ENCODE measurements at places on chromosomes 1 and 21.

GRCh38 chr1:186016856-186017255 lies 282.7 kb downstream of the HMCN1 start:
- DNase-seq: no peak

DNA sequence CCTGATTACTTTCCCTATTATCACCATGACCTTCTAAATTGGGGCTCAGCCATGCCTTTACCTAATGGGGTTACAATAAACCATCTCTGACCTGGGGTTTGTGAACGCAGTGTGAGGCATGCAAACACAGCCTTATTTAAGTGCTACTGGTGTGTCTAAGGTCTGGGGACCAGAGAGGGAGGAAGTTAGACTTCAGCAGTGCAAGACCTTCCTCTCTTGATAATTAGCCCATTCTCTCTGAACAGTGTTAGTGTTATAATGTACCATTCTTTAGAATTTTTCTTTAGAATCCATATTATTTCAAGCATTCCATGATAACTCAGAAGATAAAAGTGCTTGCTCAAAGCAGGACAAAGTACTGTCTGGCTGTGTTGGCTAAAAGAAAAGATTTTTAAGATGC lies 10.5 kb upstream of the LRRC8D start:
- DNase-seq: no peak

GRCh38 chr1:206411321-206411720 lies 59.0 kb upstream of the IKBKE start:
- DNase-seq: no peak

- no peak for DNase-seq
These were observed 56.1 kb downstream of the KCTD3 start for GRCh38 chr1:215623162-215623561.

- no peak for DNase-seq
These were observed 28.4 kb upstream of the C1orf159 start for GRCh38 chr1:1144122-1144842.

DNA sequence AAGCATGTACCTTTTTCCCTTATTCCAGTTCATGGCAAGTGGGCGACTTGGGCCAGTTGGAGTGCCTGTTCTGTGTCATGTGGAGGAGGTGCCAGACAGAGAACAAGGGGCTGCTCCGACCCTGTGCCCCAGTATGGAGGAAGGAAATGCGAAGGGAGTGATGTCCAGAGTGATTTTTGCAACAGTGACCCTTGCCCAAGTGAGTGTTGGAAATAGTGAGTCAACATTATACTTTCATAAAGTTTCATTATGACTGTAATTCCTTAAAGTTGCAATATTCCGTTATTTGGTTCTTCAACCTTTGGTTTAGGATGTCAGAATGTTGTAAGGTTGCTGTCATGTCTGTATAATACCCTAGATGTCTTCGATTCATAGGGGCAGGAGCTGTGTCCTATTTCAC lies 230.5 kb downstream of the TPR start:
- no peak for DNase-seq

GRCh38 chr1:1001057-1001783 lies 1.3 kb upstream of the HES4 start:
- DNase-seq: no peak

- no peak for DNase-seq
These were observed 1.2 kb upstream of the EXTL1 start for GRCh38 chr1:26020330-26020768.

GRCh38 chr1:112704934-112705627 lies 1.8 kb downstream of the RHOC start:
- peak; percentile 94 for DNase-seq

- no peak for DNase-seq
These were observed 820 bp upstream of the TTF2 start for GRCh38 chr1:117059334-117059677.

GRCh38 chr1:23362218-23362713 lies 7.4 kb downstream of the ZNF436 start:
- DNase-seq: no peak

- no peak for DNase-seq
These were observed 4.9 kb downstream of the CAMK2N1 start for GRCh38 chr1:20480951-20481617.

DNA sequence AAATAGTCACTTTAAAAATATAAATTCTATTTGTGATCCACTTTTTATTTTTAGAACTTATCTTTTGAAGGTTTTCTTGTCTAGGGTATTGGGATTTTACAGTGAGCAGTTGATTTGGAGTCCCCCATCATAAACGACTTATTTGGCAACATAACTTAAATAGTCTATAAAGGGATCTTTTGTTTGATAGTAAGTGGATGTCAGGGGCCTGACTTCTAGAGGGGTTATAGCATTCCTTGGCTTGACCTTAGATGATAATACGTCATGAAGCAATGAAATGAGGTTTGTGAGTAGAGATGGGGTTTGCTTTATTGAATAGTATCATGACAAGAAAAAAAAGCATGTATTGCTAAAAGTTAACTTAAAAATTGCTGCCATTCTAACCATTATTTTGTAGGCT lies 17.8 kb downstream of the VPS45 start:
- DNase-seq: no peak

DNA sequence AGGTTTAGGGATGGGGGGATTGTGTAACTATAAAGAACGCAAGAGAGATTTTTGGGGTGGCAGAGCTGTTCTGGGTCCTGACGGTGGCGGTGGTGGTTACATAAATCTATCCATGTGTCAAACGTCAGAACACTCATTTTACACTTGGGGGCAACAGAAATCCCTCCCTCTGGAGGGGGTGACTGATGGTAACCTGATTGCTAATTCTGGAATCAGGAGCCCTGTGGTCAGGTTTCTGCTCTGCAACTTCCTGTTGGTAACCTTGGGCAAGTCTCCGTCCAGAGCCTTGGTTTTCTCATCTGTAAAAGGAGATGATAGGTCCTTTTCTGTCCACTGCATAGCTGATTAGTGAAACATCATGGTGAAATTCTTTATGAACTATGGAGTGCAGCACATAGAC lies 40.9 kb downstream of the ALPL start:
- no peak for DNase-seq

- no peak for DNase-seq
These were observed 286.0 kb downstream of the NPHP4 start for GRCh38 chr1:5706239-5706638.

DNA sequence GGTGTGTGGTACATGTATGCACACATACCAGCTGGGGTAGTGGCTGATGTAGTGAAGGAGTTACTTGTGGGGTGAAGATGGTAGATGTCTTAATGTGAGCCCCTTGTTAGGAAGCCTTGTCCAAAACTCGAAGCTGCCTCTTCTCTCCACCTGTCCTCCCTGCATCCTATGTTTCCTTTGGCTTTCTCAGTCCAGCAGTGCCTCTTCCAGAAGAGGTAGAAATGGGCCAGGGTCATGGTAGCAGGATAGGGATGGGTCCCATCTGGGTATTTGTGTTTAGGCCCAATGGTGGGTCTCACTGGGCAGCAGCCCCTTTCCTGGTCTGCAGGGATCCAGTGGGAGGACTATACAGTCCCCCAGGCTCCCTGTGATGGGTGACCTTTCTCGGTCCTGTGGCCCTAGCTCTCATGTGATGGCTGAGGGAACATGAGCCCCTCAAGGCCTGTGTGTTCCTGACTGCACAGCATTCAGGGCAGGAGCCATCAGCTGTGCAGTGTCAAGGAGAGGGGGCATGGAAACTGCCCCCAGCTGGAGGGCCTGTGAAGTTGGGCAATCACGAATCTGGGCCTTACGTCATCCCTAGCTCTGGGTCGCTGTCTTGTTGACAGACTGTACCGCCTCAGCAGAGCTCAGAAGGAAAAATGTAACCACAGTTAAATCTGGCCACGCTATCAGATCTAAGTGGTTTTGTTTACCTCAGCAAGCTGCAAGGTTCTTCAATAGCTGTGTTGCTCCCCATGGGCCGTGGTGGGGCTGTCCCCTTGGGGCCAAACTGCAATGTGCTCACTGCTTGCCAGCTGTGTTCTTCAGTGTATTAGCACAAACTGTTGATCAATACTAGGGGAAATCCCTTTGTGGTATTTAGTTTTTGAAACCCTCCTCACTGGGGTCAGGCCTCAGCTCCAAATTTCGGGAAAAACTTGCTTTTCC lies 82.7 kb downstream of the NOS1AP start:
- no peak for DNase-seq

DNA sequence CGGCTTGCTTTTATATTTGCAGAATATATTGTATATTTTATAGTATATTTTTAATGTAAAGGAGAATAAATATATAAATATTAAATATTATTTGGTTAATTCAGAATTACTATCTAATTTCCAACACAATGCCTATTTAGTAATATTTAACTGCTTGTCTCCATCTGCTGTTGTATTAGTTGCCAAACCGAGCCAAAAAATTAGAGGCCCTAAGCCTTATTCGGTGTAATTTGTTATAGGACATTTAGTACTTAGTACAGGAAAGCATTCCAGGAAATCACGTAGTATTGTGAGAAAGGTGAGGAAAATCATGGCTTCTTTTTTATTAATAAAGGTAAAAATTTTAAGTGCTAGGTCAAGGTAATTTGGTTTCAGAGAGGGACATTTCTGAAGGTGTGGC lies 93.8 kb downstream of the DNM3 start:
- no peak for DNase-seq

- DNase-seq: no peak
These were observed 70.4 kb upstream of the TARDBP start for GRCh38 chr1:10941891-10942541.

GRCh38 chr1:69639159-69639558 lies 71.4 kb downstream of the LRRC7 start:
- DNase-seq: no peak

GRCh38 chr1:177862916-177863315 lies 106.9 kb downstream of the SEC16B start:
- DNase-seq: no peak

- DNase-seq: no peak
These were observed 46.5 kb upstream of the CNN3 start for GRCh38 chr1:94973309-94973922.

DNA sequence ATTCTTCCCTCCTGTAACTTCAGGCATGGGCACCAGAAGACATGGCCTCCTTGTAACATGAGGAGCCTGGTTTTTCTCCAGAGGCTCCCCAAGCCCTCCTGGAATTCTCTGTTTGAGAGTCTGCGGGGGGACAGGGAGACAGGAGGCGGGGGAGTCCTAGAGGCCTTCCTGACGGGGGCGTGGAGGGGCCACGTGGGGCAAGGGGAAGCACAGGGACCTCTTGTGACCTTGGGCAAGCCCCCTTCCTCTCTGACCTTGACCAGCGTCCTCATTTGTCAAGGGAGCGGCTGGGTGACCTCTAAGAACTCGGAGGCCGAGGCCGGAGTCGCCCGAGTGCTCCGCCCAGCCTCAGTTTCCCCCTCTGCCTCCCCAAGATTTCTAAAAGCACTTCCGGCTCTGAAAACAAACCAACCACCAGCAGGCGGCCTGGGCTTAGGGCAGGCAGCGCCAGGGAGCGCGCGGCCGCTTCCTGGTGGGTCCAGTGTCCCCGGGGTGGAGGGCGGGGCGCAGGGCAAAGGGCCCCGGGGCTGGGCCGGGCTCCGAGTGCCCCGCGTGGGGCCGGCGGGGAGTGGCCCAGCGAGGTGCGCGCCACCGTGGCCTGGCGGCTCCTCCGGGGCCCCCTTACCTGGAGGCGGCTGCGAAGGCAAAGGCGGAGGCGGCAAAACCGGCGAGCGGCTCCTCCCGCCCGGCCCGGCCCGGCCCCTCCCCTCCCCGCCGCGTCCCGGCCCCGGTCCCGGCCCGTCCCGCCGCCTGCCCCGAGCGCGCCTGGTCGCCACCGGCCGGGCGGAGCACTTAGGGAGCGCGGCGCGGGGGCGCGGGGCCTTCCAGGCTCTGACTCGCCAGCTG lies at the start of gene TMCO4:
TMCO4 (minus strand) TSS at position 687 of the 846 bp plus-strand sequence. CDS start 19,158 bp downstream, outside the sequence.
- DNase-seq: no peak

DNA sequence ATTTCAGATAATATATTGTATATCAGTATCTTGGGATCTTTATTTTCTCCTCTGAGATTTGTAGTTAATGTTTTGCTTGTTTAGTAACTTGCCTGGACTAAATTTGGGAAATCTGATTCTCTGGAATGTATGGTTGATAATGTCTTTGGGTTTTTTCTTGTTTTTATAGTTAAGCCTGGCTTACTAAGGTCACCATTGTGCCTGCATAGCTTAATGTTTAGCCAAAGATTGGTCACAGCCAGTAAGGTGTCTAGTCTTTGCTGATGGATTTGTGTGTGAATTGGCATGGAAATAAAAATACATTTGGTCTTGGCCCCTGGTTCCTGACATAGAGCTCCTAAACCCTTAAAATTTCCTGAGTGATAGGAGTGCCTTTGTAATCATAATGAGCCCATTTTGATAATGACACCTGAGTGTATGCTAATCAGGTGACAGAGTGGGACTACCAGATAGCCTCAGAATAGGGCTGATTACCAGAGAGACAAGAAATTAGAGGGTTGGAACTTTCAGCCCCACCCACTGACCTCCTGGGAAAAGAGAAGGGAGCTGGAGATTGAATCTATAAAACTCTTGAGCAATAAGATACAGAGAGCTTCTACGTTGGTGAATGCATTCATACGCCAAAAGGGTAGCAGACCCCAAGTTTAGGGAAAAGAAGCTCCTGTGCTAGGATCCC lies 47.9 kb upstream of the NUF2 start:
- DNase-seq: no peak

- DNase-seq: no peak
These were observed 1.2 kb downstream of the CAMK2N1 start for GRCh38 chr1:20484519-20485462.

GRCh38 chr1:22104865-22105437 lies 37.9 kb downstream of the WNT4 start:
- no peak for DNase-seq

- DNase-seq: no peak
These were observed 4.1 kb downstream of the GPA33 start for GRCh38 chr1:167086033-167086432.

DNA sequence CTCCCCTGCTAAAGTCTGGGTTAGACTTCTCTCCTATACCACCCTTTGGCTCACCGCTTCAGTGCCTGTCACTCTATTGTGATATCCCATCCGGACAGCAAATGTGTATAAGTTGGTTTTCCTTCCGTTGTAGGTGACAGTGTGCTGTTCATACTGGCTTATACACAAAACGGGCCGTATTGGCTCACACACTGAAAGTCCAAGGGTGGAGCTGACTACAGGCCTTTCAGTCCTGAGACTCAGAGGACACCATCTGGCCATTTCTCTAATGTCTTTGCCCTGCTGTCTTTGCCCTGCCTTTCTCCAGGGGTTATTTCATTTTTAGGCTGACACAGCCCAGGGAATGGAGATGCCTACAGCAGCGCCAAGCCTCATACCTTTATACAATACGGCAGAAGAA lies 90.7 kb downstream of the URB2 start:
- no peak for DNase-seq
